ENCODE measurements at places on chromosomes 4 and X.

DNA sequence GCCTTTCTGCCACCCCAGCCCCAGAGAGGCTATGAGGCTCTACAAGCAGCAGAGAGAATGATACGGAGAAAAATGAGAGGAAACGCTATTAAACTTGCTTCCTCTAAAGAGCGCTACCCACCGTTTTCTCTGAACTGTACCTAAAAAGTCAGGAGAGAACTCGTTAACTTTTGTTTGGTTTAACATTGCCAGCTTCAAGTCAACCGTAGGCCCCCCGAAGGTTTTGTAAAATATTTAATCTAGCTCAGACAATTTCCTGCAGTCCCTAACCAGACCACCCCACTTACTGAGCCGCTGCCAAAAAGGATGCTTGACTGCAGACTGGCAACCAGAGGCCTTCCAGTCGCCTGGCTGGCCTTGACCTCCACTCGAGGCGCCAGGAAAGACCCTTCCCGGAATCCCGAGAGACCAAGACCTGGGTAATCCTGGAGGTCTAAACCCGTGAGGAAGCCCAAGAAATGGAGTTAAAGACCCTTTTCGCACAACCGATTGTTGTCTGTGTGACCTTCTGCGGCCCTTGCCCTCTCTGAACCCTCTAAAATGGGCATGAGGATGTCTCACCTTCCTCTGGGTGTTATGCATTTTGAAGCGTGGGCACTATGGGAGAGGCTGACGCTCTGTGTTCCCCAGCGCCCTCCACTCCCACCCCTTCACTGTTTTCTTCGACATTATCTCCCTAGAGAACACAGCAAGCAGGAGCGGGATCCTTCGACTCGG lies 86.3 kb downstream of the BCOR start:
- H3K4me1 ChIP-seq = peaks cover 14% of the 10 kb centered on the region
- H3K36me3 ChIP-seq = no peaks in the 10 kb centered on the region
- H3K4me3 ChIP-seq = peak overlapping the region; percentile 79
- H3K27ac ChIP-seq = no peak overlapping the region

- peaks cover 26% of the 10 kb centered on the region for H3K4me1 ChIP-seq
- H3K27me3 ChIP-seq = no peaks in the 10 kb centered on the region
- H3K36me3 ChIP-seq = no peaks in the 10 kb centered on the region
These were observed 2.9 kb downstream of the STIM2 start for GRCh38 chr4:26863512-26863911.

GRCh38 chr4:41475402-41475801 lies 62.6 kb upstream of the LIMCH1 start:
- no peak overlapping the region for H3K4me3 ChIP-seq
- H3K27me3 ChIP-seq = no peaks in the 10 kb centered on the region
- no peaks in the 10 kb centered on the region for H3K36me3 ChIP-seq
- H3K4me1 ChIP-seq = peaks cover 56% of the 10 kb centered on the region
- no peak overlapping the region for H3K27ac ChIP-seq

GRCh38 chr4:10179957-10180602 lies 63.5 kb upstream of the WDR1 start:
- H3K4me1 ChIP-seq = peaks cover 8% of the 10 kb centered on the region
- H3K27me3 ChIP-seq = no peaks in the 10 kb centered on the region
- DNase-seq = no peak
- no peak overlapping the region for H3K27ac ChIP-seq
- no peaks in the 10 kb centered on the region for H3K36me3 ChIP-seq
- no peak overlapping the region for H3K4me3 ChIP-seq

DNA sequence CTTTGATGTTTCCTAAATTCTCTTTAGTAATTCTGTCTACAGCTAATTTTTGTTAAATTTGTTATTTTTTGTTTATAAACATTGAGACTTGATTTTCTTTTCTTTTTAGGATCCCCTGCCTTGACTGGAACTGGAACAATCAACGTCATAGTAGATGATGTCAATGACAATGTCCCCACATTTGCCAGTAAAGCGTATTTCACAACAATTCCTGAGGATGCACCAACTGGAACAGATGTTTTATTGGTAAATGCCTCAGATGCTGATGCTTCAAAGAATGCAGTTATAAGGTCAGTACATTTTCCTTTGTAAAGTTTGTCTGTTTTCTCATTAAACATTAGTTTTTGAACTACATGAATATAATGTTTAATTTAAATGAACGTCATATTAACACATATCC lies 119.4 kb downstream of the FAT4 start:
- peaks cover 6% of the 10 kb centered on the region for H3K4me1 ChIP-seq
- H3K36me3 ChIP-seq = no peaks in the 10 kb centered on the region
- no peak overlapping the region for H3K4me3 ChIP-seq
- H3K27ac ChIP-seq = no peak overlapping the region

GRCh38 chr4:57231781-57232180 lies 121.6 kb upstream of the IGFBP7 start:
- H3K4me3 ChIP-seq = no peak overlapping the region
- H3K27ac ChIP-seq = no peak overlapping the region
- DNase-seq = no peak
- H3K4me1 ChIP-seq = no peaks in the 10 kb centered on the region

- DNase-seq = no peak
- no peaks in the 10 kb centered on the region for H3K27me3 ChIP-seq
- no peaks in the 10 kb centered on the region for H3K36me3 ChIP-seq
These were observed 188.7 kb upstream of the TLL1 start for GRCh38 chr4:165684177-165684805.

Data from thoracic aorta (tissue), 2 donors.